ENCODE measurements at places on chromosomes 16 and 17.

- no peak for DNase-seq
Measured at GRCh38 chr17:30256756-30257506, 21.4 kb upstream of the SLC6A4 start.

GRCh38 chr17:42748908-42749798 is 4.3 kb upstream of the EZH1 start:
- no peak for DNase-seq

DNA sequence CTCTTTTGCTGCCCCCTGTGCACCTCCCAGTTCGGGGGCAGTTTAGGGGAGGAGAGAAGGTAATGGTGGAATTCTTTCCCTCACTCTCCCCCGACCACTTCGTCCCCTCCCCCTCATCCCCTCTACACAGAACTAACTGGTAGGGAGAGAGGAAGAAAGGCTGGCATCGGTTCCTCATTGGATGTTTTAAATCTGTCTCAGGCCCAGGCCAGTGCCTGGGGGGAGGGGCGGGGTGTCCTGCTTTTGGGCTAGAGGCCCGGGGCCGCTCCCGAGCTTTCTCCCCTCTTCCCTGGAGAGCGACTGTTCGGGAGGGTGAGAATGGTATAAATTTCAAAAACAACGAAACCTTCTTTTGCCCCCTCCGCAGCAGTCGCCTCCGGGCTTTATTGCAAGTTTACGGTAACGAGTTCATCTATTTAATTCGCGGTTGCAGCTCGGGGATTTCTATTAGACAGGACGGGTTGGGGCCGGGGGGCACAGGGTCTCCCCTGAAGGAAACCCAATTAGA is at the start of gene PRAC2:
Gene PRAC2, plus strand, starts transcription at position 271 of the 508 bp plus-strand sequence. CDS start 1,226 bp downstream, outside the sequence.
- no peak for DNase-seq

GRCh38 chr17:13400491-13400890 is 201.2 kb downstream of the HS3ST3A1 start:
- no peak for DNase-seq

- no peak for DNase-seq
Measured at GRCh38 chr16:16017812-16018211, 68.4 kb downstream of the ABCC1 start.

- DNase-seq = no peak
Measured at GRCh38 chr17:38685491-38685890, 10.7 kb upstream of the EPOP start.

DNA sequence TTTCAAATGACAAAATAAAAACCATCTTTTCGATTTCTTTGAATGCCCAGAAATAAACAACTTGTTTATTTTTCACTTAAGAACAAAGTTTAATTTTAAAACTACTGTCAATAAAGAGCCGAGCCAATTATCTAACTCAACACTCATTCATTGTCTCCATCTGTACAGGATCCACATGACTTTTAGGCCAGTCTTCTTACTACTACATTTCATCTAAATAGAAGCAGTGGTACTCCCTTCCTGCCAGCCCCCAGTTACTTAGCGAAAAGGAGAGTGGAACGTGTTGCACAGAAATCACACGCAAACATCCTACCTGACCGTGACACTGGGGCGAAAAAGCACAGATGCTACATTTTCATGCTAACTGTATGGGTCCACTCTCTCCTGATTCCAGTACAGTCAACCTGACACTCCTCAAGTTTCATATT is 1.2 kb downstream of the GNA13 start:
- no peak for DNase-seq

DNA sequence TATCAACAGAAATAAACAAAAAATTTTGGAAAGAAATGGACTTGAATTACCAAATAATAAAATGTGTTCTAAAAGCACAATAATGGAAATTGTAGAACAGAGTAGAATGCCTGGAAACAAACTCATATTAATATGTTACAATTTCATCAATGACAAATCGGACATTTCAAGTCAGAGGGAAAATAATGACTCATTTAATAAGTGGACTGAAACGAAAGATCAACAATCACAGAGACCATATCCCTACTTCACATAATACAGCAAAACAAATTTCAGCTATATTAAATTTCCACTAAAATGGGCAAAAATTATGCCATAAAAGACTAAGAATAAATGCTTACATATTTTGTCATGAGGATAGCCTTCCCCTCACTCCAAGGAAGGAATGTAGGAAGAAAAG is 25.7 kb downstream of the CDYL2 start:
- no peak for DNase-seq

GRCh38 chr16:79997257-79997656 is 396.7 kb upstream of the MAF start:
- no peak for DNase-seq

GRCh38 chr16:83945587-83945986 is 7.5 kb upstream of the OSGIN1 start:
- DNase-seq = no peak

DNA sequence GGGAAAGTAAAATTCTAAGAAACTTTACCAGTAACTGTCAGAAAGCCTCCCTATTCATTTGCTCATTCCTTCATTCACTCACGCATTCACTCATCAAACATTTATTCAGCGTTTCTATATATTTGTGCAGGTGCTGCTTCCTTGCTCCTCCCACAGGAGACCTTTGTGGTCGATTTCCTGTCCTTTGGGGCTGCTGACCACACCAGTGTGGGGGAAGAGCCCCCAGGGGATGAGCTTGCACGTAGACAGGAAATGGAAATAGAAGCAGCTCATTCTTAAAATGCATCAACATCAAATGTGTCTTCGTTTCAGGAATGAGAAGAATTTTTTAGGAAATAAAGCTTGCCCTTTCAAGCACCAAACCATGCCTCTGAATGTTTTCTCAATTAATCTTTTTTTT is 9.6 kb downstream of the PIK3R6 start:
- no peak for DNase-seq

DNA sequence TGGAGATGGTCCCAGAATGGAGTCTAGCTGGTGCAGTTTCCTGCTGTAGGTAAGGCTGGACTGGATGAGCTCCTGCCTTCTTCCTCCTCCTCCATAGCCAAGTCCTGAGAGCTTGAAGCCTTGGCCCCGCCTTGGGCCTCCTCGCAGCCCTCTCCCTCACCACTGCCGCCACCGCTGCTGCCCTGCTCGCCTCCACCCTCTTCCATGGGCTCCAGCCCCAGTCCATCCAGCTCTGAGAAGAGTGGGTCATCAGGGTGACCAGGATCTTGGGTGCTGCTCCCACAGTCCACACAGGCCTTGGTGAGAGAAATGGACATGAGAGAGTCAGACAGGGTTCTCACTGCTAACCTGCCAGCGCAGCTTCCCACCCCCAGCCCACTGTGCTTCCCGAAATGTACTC is 11.2 kb downstream of the PER1 start:
- DNase-seq = no peak

DNA sequence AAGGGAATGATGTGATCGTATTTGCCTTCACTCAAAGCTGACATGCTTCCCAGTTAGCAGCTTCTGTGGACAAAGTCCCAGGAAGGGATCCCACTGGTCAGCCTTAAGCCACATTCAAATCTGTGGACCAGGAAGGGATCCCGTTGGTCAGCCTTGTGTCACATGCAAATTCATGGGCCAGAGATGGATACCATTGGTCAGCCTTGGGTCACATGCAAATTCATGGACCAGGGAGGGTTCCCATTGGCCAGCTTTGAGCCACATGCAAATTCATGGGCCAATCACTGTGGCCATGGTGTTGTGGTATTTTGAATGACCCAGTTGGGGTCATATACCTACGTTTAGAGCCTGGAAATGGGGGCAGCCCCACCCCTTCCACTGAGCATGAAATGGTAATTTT is 201.6 kb downstream of the HS3ST4 start:
- no peak for DNase-seq

DNA sequence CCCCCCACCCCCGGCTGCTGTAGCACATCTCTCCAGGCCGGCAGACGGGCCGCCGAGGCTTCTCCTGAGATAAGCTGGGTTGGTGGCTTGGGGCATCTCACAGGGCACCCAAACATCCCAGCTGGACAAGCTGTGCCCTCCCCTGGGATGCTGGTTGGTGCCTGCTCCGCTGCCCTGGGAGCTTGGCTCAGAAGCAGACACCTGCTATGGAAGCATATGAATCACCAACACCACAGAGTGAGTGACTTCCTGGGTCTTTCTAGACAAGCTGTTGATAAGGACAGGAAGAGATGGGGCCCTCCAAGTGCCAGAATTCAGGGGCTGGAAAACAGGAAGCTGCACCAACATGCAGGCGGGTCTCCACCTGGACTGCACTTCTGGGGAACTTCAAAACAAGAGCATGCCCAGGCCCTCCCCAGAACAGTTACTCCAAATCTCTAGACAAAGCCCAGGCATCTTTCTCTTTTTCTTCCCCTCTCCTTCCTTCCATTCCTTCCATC is 13.7 kb downstream of the C16orf95 start:
- DNase-seq = no peak

DNA sequence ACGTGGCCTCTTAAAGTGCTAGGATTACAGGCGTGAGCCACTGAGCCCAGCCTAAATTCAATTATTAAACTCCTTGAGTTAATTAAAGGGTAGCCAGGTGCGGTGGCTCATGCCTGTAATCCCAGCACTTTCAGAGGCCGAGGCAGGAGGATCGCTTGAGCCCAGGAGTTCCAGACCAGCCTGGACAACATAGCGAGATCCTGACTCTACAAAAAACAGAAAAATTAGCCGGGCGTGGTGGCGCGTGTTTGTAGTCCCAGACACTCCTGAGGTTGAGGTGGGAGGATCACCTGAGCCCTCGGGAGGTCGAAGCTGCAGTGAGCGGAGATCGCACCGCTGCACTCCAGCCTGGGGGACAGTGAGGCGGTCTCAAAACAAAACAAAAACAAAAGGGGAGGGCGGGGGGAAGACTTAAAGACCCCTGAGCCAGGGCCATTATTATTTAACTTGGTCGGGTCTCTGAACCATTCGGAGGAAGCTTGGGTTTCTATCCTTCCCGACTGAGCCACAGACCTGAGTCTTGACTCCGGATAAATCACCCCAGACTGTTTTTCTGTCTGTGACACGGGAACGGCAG is 19.5 kb downstream of the BCL7C start:
- no peak for DNase-seq

- no peak for DNase-seq
Measured at GRCh38 chr17:41821776-41822175, 9.0 kb downstream of the FKBP10 start.

DNA sequence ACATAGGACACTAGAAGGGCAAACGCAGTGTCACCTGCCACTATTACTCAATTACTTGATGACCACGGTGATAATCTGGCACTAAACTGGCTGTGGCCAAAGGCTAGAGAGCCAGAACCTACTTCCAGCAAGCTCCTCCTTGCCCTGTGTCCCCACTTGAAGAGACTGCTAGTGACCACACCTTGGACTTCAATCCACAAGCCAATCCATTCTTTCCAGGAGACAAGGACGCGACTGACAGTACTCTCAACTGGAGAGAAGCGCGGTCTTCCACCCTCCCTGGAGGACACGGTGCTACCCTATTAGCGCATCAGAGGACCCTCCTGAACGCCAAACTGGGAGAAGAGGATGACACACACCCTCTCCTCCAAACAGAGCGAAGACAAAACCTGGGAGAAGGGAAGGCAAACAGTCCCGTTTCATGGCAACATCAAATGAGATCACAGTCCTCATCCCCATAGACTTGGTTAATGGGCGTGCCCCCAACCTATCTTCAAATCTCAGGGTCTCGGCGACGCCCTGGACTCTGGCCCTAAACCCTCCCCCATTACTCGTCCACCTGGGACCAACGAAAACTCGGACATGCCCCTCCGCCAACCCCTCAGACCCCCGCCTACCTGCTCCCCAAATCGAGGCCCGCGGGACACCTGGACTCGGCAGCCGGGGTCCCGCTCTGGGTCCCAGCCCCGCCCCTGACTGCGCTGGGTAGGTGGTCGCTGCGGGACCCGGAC is 508 bp downstream of the FLCN start:
- DNase-seq = no peak

- DNase-seq = no peak
Measured at GRCh38 chr17:704111-704864, 10.4 kb downstream of the VPS53 start.

GRCh38 chr17:58402047-58402446 is 15.3 kb downstream of the RNF43 start:
- DNase-seq = no peak

GRCh38 chr17:9006175-9006767 is 15.0 kb upstream of the NTN1 start:
- DNase-seq = no peak

DNA sequence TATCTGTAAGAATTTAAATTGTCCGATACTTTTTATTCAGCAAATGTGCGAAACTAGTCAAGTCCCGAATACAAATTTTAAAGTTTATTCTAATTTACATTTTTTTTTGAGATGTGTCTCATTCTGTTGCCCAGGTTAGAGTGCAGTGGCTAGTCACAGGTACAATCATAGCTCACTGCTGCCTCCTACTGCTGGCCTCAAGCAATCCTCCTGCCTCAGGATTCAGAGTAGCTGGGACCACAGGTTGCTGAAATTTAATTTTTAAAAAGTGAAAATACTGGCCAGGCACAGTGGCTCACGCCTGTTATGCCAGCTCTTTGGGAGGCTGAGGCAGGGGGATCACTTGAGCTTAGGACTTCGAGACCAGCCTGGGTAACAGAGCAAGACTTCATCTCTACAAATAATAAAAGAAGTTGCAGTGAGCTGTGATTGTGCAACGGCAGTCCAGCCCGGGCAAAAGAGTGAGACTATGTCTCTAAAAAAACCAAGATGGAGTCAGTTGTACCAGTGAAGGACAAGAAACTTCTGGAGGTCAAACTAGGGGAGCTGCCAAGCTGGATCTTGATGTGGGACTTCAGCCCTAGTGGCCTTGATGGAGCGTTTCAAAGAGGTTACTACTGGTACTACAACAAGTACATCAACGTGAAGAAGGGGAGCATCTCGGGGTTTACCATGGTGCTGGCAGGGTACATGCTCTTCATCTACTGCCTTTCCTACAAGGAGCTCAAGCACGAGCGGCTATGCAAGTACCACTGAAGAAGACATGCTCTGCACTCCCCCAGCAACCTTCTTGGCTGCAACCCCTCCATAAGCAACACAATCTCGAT is 5.6 kb downstream of the POLG2 start:
- DNase-seq = peak; percentile 28

DNA sequence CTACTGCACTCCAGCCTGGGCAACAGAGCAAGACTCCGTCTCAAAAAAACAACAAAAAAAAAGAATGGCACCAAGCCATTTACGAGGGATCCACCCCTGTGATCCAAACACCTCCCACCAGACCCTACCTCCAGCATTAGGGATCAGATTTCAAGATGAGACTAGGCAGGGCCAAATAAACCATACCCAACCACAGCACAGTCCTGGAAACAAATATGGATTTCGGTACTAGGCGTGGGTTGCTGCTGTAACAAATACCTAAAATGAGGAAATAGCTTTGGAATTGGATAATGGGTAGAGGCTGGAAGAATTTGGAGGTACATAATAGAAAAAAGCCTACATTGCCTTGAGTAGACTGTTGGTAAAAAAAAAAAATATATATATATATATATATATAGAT is 49.1 kb downstream of the MMP15 start:
- no peak for DNase-seq

Measured in stimulated activated CD4-positive, alpha-beta T cell treated with anti-CD3 and anti-CD28 coated beads, Interleukin-12 subunit alpha, Interleukin-12 subunit beta, amount 100 ng/mL, for 24 hours (primary cell).